Trophoblast cell (in vitro differentiated cells and primary cell): ENCODE measurements at places on chromosomes 12 and 14.

DNA sequence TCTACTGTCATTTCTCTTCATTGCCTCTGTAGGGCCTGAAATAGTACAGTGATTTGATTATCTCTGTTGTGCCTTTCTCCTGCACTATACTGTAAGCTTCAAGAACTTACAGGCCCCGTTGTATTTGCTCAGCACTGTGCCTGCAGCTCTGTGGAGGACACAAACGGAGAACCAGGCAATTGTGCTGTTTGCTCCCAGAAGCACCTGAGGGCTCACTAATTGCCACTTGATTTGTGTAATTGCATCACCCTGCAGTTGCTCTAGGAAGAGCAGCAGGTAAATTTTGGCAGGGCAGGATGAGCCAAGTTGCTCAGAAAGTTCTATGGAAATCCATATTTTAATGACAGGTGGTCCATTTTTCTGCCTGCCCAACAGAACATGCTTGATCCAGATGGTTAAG lies 11.6 kb upstream of the KRT82 start:
- DNase-seq = no peak

DNA sequence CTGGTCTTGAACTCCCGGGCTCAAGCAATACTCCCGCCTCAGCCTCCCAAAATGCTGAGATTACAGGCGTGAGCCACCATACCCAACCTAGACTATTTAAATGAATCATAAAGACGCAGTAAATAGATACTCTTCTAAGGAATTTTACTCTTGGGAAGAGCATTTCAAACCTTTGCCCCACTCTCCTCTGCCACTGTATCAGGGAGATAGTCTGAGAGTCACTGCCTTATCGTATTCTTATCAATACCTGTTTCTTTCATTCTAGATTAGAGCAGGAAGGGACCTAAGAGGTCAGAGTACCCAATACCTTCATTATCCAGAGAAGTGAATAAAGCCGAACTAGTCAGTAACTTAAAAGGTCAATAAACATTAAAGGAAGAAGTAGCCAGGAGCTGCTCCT lies 15.8 kb downstream of the GXYLT1 start:
- DNase-seq = peak; percentile 67

DNA sequence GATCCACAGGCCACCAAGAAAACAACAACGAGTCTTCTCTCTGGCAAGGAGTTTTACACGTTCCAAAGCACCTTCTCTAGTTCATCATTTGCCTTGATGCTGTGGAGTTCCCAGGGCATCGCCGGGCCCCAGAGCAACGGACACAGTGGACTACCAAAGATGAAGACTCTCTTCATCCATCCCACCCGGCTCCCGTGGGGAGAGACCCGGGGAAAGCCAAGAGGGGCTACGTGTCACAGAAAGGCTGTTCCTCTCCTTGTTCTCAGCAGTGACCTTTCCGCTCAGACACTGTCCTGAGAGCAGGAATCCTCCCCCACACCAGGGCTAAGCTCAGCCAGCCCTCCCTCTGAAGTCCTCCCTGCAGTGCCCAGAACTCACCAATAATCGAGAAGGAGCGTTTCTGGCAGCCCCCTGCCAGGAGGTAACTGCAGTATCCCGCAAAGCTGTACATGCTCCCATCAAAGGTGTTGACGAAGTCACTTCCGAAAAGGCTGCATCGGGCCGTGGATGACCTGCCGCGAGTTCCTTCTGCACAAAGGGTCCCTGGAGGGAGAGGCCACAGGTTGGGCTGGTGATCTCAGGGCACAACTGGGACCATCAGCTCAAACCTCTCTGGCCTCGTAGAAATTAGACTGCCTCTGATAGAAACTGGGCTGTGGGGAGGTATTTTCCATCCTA lies 3.5 kb downstream of the VWF start:
- no peak for DNase-seq

GRCh38 chr12:41988715-41989114 lies 156.0 kb downstream of the GXYLT1 start:
- DNase-seq = no peak

DNA sequence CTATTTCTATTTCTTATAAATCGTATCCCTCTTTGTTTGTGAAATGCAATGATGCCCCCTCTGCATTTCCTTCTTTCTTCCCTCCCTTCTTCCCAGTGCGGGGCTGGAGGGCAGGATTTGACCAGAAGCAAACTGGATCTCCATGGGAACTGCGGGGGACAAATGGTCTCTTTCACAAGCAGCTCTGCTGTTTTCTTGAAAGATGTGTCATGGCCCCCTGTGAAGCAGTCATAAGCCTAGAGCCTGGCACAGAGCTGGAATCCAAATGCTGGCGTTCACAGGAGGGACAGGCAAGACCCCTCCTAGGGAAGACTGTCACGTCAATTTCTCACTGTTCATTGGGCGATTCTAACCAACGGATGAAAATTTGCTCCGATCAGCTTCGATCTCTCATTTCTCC lies 203.5 kb upstream of the NOS1 start:
- DNase-seq = no peak

- no peak for DNase-seq
Measured at GRCh38 chr12:58419196-58419760, 477.9 kb downstream of the ATP23 start.

DNA sequence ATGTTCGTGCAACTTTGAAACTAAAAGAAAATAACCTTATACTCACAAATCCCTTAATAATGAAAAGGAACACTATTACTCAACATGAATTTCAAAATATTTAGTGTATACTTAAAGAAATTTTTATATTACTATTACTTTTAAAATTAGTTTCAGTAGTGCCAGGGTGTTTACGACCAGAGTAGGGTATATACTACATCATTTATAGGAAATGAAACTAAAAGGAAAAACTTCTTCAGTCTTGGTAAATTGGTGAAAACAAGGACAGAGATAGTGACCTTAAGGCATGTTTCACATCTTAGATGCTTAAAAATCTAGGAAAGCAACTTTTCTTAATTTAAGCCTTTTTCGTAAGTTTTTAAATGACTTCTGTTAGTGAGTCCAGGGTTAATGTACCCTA lies 4.5 kb downstream of the USP15 start:
- DNase-seq = no peak

DNA sequence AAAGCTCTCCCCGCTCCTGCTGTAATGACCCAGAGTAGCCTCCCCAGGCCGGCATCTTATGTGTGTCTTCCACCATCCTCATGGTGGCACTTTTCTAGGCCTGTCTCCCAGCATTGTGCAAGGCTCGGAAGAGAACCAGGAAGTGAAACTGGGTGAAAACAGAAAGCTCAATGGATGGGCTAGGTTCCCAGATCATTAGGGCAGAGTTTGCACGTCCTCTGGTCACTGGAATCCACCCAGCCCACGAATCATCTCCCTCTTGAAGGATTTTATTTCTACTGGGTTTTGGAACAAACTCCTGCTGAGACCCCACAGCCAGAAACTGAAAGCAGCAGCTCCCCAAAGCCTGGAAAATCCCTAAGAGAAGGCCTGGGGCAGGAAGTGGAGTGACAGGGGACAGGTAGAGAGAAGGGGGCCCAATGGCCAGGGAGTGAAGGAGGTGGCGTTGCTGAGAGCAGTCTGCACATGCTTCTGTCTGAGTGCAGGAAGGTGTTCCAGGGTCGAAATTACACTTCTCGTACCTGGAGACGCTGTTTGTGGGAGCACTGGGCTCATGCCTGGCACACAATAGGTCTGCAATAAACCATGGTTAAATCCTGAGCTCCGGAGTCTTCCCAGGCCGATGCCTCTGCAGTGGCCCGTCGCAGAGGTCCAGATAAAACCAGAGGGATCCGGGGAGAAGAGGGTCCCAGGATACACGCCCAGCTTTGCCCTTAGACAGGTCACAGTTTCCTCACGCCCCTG lies 15.6 kb downstream of the ACVRL1 start:
- peak; percentile 71 for DNase-seq

DNA sequence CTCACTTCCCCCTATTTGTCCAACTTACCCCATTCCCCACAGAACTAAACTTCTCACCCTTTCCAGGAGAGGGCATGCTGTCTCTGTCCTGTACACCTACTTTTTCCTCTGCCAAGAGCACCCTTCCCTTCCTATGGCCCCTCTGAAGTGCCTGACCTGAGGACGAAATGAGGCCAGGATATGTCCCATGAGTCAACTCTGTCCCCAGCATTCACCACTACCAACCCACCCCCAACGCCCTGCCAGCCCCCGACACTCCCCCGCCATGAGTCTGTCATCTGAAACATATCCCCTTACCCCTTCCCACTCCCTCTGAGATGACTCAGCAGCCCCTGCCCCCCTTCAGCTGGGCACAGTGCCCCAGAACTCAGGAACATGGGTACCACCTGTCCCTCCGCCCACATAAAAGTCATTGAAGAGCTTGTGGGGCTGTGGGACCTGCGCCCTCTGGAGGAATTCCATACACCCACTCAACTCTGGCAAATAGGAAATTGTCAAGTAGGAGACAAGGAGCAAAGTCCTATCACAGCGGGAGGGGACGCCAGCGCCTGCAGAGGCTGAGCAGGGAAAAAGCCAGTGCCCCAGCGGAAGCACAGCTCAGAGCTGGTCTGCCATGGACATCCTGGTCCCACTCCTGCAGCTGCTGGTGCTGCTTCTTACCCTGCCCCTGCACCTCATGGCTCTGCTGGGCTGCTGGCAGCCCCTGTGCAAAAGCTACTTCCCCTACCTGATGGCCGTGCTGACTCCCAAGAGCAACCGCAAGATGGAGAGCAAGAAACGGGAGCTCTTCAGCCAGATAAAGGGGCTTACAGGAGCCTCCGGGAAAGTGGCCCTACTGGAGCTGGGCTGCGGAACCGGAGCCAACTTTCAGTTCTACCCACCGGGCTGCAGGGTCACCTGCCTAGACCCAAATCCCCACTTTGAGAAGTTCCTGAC lies 26.3 kb downstream of the ITGA7 start:
- DNase-seq = no peak

DNA sequence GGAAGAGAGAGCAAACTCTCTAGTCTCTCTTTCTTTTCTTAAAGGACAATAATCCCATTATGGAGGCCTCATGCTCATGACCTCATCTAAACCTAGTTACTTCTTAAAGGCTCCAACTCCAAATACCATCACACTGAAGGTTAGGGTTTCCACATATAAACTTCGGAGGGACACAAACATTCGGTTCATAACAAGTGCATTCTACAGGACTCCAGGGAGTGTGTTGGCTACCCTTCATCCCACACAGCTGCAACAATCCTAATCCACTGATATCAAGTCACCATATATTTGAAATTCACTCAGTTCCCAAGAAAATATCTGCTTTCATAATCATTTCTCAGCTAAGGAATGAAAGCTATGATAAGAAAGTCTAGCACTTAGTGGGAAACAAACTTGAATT lies 265.9 kb upstream of the PLEKHG7 start:
- DNase-seq = no peak

- peak; percentile 20 for DNase-seq
Measured at GRCh38 chr12:122501489-122501989, 807 bp upstream of the ZCCHC8 start.

DNA sequence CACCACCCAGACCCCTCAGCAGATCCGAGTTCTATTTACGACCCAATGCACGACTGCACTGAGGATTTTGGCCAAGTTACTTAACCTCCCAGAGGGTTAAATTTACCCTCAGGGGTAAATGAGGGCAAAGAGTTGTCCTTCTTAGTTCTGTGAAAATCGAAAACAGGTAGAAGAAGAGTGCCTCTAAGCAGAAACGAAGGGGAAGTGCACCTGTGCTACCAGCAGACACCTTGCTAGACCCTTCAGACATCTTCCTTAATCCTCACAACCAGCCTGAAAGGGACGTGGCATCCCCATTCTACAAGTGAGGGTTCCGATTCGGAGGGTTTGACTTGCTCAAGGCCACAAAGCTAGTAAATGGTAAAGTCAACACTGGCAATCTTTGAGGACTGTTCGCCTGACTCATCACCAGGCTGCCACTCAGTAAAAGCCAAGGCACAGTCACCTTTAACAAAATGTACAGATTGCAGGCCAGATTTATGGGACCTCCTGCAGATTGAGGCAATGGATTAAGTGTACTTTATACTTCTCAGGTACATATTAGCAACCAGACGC lies 1.6 kb downstream of the GSG1 start:
- peak; percentile 61 for DNase-seq

DNA sequence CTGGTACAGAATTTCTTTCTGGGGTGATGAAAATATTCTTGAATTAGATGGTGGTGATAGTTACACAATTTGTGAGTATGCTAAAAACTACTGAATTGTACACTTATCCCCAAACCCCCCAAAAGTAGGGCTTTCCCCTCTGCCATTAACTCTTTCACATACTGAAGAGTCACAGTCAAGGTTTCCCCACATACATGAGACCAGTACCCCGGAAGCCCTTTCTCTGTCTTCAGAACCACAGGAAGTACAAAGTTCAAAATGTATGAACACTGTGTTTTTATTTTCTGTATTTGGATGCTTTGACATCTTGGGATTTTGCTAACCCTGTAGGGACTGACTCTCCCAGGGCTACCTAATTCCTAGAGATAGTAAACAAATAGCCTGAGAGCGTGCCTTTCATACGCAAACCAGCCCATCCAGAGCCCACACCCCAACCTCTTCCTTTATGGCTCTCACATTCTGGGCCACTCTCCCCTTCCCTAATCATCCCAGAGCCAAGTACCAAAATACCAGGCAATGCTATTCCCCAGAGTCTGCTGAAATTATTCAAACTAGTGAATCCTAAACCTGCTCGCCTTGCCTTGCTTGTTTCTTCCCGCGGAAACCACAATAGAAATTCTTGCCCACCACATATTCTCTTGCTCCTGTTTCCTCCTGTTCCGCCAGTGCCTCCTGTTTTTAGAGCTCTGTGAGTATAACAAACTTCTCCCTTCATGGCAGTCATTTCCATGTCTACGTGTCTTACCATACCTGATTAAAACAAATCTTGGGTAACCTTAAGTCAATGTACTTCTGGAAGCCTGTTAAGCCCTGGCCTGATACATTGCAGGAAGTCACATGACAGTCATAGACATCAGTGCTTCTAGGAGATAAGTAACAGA lies 524.8 kb downstream of the FUT8 start:
- no peak for DNase-seq

GRCh38 chr14:90839889-90840266 lies 23.6 kb upstream of the TTC7B start:
- DNase-seq = no peak

- DNase-seq = no peak
Measured at GRCh38 chr12:28961948-28962384, 187.1 kb upstream of the FAR2 start.

DNA sequence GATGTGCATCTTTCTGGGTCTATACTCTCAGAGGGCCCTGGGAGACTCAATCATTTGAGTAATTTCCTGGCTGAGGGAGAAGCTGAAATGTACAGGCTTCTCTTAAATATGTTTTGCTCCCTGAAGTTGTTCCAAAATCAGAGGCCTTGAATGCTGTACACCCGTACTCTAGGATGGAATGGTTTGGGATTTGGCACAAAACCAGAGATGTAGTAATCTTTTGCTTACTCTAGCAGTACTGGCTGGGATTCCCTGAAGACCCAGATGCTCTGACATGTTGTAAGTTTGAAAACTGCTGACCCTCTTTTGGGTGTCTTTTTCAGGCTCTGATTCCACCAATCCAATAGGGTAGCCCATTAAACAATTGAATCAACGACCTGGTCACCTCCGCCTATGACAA lies 10.4 kb downstream of the ACACB start:
- no peak for DNase-seq
